B cell (primary cell): ENCODE measurements at places on chromosomes 13 and 19. TPM values are rescaled to one million over a fixed set of nuclear protein-coding genes. Genes with fewer than 3 reads are reported as not detected.
A peak's percentile ranks its signal among the peaks of the same experiment; 100 is the strongest.

GRCh38 chr13:42996584-42996983 is 4.5 kb upstream of the EPSTI1 start:
- no peak for DNase-seq

ARHGEF18 gene
- 86.8 and 94.9 TPM in 2 replicates for total RNA-seq

DNA sequence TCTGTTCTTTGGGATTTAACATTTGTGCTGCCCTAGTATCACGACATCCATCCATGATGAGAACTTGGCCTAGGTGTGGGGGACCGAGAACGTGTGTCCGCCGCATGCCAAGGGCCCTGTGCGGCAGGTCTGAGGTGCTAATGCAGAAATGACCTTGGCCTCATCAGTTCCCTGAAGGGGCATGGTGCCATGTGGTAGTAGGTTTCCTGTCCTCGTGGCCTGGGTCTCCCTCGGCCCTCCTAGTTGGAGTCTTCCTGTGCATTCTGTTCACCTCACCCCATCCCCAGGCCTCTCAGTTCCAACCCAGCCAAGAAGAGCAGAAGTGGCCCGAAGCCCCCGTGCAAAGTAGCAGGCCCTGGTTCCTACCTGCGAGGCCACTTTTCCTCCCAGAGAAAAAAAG is 59.8 kb downstream of the GGACT start:
- no peak for DNase-seq

DNA sequence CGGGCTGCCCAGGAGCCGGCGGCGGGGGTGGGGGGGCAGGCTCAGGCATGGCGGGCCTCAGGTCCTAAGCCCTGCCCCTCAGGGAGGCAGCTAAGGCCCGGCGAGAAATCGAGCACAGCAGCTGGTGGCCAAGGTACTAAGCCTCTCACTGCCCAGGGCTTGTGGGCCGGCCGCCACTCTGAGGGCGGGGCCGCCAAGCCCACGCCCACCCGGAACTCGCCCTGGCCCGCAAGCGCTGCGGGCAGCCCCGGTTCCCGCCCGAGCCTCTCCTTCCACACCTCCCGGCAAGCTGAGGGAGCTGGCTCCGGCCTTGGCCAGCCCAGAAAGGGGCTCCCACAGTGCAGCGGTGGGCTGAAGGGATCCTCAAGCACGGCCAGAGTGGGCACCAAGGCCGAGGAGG is 33.1 kb downstream of the PCDH8 start:
- DNase-seq = no peak

SLC10A2 gene
- total RNA-seq = not detected in 2 replicates

DNA sequence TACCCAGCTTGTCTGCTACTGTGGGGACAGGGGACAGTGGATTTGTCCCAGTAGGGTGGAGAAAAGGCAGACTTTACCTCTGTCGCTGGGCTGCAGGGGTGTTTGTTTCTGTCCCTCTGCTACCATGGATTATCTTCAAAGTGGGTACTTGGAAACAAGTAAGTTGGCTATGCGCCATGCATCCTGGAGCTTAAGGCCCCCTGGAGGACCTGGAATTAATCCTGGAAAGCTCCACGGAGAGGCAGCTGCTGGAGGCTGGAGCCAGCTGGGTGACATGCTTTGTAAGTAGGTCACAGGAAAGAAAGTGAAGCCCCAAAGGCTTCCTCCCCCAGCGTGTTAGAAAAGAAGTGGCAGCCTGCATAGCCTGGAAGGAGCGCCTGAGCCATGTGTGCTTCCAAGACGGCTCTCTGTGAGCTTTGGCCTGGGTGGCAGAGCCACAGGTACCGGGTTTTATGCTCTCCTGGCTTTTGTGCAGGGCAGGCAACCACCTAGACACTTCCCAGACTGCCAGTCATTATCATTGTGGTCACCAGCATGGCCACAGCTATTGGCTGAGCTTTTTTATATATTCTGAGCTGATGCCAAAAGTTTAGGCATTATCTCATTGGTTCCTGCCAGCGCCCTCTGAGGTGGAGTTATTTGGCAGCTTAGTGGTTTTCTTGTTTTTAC is 9.5 kb downstream of the B3GLCT start:
- no peak for DNase-seq

FFAR2 gene
- total RNA-seq = 0.15 TPM in 1 of 2 replicates, not detected in the other

NLRP11 gene
- 0.12 TPM in 1 of 2 replicates, not detected in the other for total RNA-seq

SLC15A1 gene
- total RNA-seq = not detected in 2 replicates

- DNase-seq = no peak
Measured at GRCh38 chr13:87052731-87053130, 618.4 kb upstream of the SLITRK5 start.

GRCh38 chr13:22031702-22032286 is 360.9 kb downstream of the FGF9 start:
- no peak for DNase-seq

GRCh38 chr19:8429044-8429443 is 15.7 kb upstream of the HNRNPM start:
- DNase-seq = no peak

GRCh38 chr19:35478794-35479677 is 11.2 kb downstream of the KRTDAP start:
- no peak for DNase-seq

- DNase-seq = no peak
Measured at GRCh38 chr13:97215325-97215724, 6.8 kb upstream of the MBNL2 start.

DNA sequence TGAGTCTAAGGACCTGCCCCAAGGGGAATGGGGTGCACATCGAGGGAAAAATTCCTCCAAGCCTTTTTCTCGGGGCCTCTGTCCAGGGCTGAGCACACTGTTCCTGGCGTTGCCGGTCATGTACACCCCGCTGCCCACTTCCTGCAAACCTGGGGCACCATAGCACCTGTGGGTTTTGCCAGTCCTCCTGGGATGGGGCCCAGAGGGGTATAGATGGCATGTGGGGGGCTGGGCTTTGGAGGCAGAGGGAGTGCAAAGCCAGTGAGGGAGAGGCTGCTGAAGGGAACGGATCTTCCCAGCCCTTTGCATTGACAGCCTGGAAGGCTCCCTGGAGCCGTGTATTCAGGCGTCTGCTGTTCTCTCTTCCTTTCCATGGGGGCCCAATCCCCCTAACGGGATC is 187.3 kb downstream of the ZNF536 start:
- DNase-seq = no peak

GRCh38 chr13:113143466-113144254 is 14.8 kb upstream of the PROZ start:
- no peak for DNase-seq

DNA sequence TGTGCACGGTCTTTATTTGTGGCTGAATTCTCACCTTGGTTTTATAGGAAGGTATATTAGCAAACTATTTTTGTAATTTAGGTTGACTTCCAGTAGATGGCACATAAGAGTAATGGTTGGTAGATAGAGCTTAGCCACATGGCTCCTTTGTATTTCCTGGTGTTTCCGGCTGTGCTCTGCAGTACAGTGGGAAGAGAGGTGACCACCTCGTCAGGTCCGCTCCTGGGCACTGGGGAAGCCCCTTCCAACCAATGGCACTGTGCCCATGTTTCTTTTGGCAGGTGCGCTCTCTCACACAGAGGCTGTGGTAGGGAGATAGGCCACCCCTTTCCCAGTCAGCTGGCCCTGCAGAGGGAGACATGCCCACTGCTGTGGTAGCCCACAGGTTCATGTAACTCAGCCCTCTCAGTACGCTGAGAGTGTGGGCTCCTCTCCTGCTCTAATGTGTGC is 74.3 kb upstream of the ATP12A start:
- no peak for DNase-seq

GRCh38 chr19:18869781-18870530 is 26.0 kb downstream of the CERS1 start:
- DNase-seq = no peak

CA11 gene
- 25.7 and 27.7 TPM in 2 replicates for total RNA-seq

- DNase-seq = no peak
Measured at GRCh38 chr13:110251193-110251819, 55.7 kb downstream of the COL4A1 start.

- no peak for DNase-seq
Measured at GRCh38 chr13:19795956-19796355, 13.2 kb upstream of the PSPC1 start.

DNA sequence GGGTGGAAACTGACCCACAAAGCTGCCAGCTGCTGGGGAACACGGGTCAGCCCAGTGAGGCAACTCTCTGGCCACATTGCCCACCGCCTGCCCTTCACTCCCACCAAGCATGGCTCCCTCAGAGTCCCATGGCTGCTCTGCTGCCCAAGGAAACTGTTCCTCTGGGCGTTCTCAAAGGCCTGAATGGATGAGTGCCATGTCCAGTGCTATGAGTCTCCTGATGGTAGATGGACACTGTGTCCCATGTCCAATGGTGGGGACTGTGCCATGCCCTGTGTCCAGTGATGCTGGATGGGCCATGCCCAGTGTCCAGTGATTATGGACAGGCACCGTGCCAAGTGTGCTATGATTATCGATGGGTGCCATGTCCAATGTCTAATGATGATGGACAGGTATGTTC is 88.8 kb downstream of the ANKRD10 start:
- no peak for DNase-seq

IFNL3 gene
- total RNA-seq = not detected in 2 replicates

GRCh38 chr19:2962018-2962670 is 15.2 kb upstream of the TLE6 start:
- DNase-seq = peak; percentile 91

GRCh38 chr13:98462946-98463345 is 114.0 kb downstream of the STK24 start:
- DNase-seq = no peak

GRCh38 chr13:112940236-112940635 is 28.8 kb upstream of the MCF2L start:
- DNase-seq = no peak

APOC1 gene
- total RNA-seq = not detected in 2 replicates

DNA sequence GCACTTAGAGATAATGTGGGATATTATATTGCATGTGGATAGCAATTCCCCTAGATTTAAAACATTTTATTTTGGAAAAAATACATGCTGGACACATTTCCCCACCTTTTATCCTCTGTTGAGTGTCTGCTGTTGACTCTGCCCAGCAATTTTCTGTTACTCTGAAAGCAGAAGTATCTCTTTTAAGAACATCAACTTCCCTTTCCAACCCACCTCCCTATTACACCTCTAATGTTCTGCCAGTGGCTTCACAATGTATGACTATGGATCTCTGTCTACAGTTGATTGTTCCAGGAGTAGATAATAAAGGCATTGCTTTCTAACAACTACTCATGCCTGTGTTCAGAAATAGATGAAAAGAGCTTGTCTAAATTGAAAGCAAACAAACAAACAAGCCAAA is 754.8 kb upstream of the SLITRK6 start:
- DNase-seq = no peak

DNA sequence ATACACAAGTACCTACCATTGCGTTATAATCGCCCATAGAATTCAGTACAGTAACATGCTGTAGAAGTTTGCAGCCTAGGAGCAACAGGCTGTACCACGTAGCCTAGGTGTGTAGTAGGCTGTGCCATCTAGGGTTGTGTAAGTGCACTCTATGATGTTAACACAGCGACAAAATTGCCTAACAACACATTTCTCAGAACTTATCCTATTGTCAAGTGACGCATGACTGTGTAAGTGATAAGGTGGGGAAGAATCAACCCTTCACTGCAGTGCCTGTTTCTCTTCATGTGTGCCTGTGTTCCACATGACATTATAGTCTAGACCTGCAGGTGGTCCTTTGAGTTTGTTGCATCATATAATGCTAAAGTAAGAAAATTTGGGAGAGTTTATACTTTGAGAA is 94.0 kb downstream of the PCDH9 start:
- DNase-seq = no peak

ZNF682 gene
- 11.3 and 16.0 TPM in 2 replicates for total RNA-seq

ATP4A gene
- total RNA-seq = not detected in 2 replicates

DNA sequence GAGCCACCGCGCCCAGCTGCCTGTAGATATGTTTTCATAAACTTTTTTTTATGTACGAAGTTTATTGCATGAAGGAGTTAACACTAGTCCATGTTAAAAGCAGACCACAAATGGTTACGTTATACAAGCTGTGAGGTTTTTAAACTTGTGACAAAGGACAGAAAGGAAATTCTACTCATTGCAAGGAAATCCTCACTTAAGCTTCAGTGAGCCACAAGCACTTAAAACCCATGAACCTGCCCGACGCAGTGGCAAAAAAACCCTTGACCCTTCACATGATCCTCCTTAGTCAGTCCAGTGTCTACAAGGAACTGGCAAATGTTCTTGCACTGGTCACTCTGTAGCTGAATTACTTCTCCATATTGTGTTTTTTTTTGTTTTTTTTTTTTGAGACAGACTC is 4.2 kb downstream of the MPND start:
- DNase-seq = no peak

GRCh38 chr13:24005755-24006281 is 108.5 kb upstream of the C1QTNF9B start:
- no peak for DNase-seq

- no peak for DNase-seq
Measured at GRCh38 chr19:17415121-17415520, 4.7 kb upstream of the MVB12A start.

- no peak for DNase-seq
Measured at GRCh38 chr13:44155422-44156293, 218.0 kb upstream of the SERP2 start.

- DNase-seq = no peak
Measured at GRCh38 chr13:47004027-47004426, 107.2 kb upstream of the HTR2A start.

DNA sequence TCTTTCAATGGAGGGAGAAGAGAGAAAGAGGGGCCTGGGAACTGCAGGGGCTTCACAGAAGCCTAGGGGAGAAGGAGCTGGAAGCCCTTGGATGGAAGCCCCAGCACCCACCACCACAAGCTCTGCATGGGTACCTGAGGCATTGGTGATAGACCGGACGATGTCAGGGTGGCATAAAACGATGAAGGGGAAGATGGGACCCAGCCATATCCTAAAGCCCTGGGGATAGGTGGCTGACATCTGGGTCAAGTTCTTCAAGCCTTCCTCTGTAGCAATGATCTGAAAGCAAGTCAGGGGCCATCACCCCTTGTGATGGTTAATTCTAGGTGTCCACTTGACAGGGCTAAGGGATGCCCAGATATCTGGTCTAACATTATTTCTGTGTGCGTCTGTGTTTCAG is 11.2 kb upstream of the OR10H5 start:
- DNase-seq = no peak

TNFRSF19 gene
- not detected in 2 replicates for total RNA-seq

TNNT1 gene
- not detected in 2 replicates for total RNA-seq

DNA sequence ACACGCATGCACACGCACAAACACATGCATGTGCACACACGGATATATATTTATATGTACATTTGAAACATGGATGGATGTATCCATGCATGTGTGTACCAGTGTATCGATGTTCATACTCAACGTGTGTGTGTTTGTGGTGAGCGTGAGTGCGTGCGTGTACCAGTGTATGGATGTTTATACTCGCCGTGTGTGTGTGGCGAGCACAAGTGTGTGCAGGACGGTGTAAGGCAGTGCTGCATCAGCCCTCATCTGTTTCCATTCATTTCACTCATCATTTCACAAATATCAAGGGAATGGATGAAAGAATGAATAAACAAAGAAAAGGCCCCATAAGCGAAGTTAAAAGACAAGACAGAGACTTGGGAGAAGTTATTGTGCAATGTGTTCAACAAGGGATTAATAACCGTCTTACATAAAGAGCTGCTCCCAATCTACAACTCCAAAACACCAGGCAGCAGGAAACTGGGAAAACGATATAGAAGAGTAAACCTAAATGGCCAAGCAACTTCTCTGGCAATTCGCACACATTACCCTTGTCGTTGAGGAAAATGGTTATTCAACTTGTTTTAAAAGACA is 21.7 kb upstream of the MIER2 start:
- DNase-seq = no peak
